Mesenchymal stem cell (in vitro differentiated cells and primary cell): ENCODE measurements at places on chromosomes 1 and 21.

DNA sequence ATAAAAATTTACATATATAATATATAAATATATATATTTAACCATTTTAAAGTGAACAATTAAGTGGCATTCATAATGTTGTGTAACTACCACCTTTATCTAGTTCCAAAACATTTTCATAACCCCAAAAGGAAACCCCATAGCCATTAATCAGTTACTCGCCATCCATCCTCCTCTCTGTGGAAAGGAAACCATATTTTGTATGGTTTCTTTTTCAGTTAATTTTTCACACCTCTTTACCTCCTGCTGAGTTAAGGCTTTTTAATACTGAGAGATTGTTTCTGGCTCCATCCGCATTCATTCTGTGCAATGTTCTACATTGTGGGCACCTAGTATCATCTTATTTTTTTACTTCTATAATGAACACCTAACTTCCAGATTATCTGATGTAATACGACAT lies 512.1 kb downstream of the LMO4 start:
- DNase-seq = no peak
- H3K27me3 ChIP-seq = no peaks in the 10 kb centered on the region

DNA sequence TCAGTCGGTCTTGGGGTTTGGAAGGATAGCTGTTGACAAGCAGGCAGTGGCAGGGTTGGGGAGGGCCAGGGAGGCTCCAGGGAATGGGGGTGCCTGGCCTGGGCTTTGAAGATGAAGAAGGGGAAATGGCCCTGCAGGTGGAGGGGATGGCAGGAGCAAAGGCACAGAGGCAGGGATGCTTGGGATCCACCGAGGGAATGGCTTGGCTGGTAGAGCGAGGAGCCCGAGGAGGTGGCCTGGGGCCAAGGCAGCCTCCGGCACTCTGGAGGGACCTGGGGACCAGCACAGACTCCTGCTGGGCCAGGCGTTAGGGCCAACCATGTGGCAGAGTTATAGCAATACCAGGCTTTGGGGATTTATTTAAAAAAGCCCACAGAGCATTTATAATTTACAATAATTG lies 62.9 kb upstream of the EDN2 start:
- DNase-seq = no peak
- H3K4me3 ChIP-seq = no peak overlapping the region
- no peaks in the 10 kb centered on the region for H3K36me3 ChIP-seq
- H3K27ac ChIP-seq = no peak overlapping the region
- H3K4me1 ChIP-seq = peaks cover 4% of the 10 kb centered on the region

DNA sequence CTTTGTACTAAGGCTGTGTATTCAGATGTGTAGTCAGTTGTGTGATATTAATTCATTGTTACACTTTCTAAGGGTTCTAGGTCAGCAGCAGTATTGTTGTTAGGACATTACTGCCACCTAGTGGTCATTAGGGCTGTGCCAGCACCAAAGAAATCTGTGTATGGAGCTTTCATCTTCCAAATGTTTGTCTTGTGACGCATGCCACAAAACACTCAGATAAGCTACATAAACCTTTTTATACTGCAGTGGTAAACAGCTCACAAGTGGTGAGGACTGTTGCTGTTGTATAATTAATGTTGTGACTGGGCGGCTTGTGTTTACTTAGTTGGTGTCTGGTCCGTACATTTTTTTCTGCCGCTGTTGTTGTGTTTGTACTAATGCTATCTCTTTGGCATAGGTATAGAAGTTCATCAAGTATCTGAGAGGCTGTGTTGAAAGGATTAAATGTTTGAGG lies 51.7 kb downstream of the S1PR1 start:
- no peak overlapping the region for H3K4me3 ChIP-seq
- no peaks in the 10 kb centered on the region for H3K36me3 ChIP-seq
- H3K4me1 ChIP-seq = no peaks in the 10 kb centered on the region
- no peak overlapping the region for H3K27ac ChIP-seq
- H3K27me3 ChIP-seq = no peaks in the 10 kb centered on the region
- DNase-seq = peak; percentile 96

- H3K4me1 ChIP-seq = no peaks in the 10 kb centered on the region
- H3K27ac ChIP-seq = no peak overlapping the region
- peaks cover 4% of the 10 kb centered on the region for H3K27me3 ChIP-seq
- no peak for DNase-seq
- H3K4me3 ChIP-seq = no peak overlapping the region
Observed at GRCh38 chr1:203621559-203622262, 4.9 kb upstream of the ATP2B4 start.

- no peak overlapping the region for H3K27ac ChIP-seq
- DNase-seq = peak; percentile 92
- no peaks in the 10 kb centered on the region for H3K27me3 ChIP-seq
- peaks cover 9% of the 10 kb centered on the region for H3K4me1 ChIP-seq
- H3K36me3 ChIP-seq = peaks cover 5% of the 10 kb centered on the region
- no peak overlapping the region for H3K4me3 ChIP-seq
Observed at GRCh38 chr1:226708342-226708780, 30.7 kb downstream of the ITPKB start.

- H3K36me3 ChIP-seq = no peaks in the 10 kb centered on the region
- peak; percentile 18 for DNase-seq
- H3K27me3 ChIP-seq = no peaks in the 10 kb centered on the region
Observed at GRCh38 chr1:172628401-172628800, 30.5 kb upstream of the FASLG start.

- peaks cover 2% of the 10 kb centered on the region for H3K4me1 ChIP-seq
- DNase-seq = no peak
- H3K27me3 ChIP-seq = peaks cover 3% of the 10 kb centered on the region
- no peak overlapping the region for H3K27ac ChIP-seq
- no peaks in the 10 kb centered on the region for H3K36me3 ChIP-seq
- no peak overlapping the region for H3K4me3 ChIP-seq
Observed at GRCh38 chr1:232177438-232177837, 452.5 kb downstream of the SIPA1L2 start.

- H3K27ac ChIP-seq = no peak overlapping the region
- H3K4me1 ChIP-seq = peaks cover 2% of the 10 kb centered on the region
- DNase-seq = no peak
- H3K36me3 ChIP-seq = no peaks in the 10 kb centered on the region
- no peak overlapping the region for H3K4me3 ChIP-seq
Observed at GRCh38 chr1:86472767-86473166, 4.0 kb downstream of the CLCA1 start.

DNA sequence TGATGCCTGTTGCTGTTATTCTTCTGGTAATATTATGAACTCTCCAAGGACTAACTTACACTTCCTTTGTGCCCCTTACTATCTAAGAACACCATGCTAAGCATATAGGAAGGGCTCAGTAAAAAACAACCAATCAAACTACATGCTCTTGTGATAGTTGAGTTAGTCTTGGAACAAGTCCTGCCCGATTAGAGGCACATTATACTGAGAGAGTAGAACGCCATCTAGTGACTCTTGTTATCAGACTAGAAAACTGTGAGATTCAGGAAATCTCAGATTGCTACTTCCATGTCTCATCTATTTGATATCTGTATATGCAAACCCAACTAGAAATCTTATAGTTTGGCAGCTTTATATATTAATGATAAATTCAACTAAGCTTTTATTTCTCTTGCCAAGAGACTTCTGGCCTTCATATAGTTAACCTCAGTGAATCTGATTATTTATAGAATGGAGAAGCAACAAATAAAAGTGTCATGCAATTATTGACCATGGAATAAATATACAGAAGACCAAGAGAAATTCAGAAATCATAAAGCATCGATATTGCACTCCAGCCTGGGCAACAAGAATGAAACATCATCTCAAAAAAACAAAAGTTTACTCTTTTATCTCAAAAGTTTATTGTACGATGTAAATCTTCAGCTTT lies 7.8 kb upstream of the SRRM1 start:
- H3K27ac ChIP-seq = no peak overlapping the region
- peaks cover 23% of the 10 kb centered on the region for H3K27me3 ChIP-seq
- H3K36me3 ChIP-seq = no peaks in the 10 kb centered on the region
- no peak overlapping the region for H3K4me3 ChIP-seq
- peak; percentile 79 for DNase-seq
